ENCODE measurements at places on chromosomes 1 and 21.

- DNase-seq, result no peak
These were observed 33.4 kb upstream of the PTPRC start for GRCh38 chr1:198605406-198605805.

GRCh38 chr1:230798491-230798890, 51.3 kb downstream of the CAPN9 start:
- no peak for DNase-seq

DNA sequence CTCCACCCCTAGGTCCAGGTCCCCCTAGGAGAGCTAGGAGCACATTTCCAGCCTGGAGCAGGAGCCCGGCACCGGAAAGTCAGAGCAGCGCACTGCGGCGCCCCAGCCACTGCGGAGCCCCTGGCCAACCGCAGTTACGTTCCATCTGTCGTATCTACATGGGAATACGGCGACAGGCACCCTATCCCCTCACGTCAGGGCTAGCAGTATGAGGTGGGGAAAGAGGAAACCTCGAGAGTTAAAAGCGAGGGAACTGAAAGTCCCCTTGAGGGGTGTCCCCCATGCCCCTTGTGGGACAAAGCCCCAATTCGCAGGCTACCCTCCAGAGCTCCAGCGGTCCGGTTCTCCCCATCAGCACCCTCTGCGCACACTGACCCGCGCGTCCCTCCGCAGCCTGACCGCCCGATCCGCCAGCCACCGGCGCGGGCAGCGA, 995 bp downstream of the COLGALT2 start:
- no peak for DNase-seq

- no peak for DNase-seq
These were observed 42.4 kb upstream of the CLDN14 start for GRCh38 chr21:36522219-36522808.
